Mesothelial cell of epicardium (in vitro differentiated cells): ENCODE measurements at places on chromosomes 4 and X. TPM values are rescaled to one million over a fixed set of nuclear protein-coding genes. Genes with fewer than 3 reads are reported as not detected.

DNA sequence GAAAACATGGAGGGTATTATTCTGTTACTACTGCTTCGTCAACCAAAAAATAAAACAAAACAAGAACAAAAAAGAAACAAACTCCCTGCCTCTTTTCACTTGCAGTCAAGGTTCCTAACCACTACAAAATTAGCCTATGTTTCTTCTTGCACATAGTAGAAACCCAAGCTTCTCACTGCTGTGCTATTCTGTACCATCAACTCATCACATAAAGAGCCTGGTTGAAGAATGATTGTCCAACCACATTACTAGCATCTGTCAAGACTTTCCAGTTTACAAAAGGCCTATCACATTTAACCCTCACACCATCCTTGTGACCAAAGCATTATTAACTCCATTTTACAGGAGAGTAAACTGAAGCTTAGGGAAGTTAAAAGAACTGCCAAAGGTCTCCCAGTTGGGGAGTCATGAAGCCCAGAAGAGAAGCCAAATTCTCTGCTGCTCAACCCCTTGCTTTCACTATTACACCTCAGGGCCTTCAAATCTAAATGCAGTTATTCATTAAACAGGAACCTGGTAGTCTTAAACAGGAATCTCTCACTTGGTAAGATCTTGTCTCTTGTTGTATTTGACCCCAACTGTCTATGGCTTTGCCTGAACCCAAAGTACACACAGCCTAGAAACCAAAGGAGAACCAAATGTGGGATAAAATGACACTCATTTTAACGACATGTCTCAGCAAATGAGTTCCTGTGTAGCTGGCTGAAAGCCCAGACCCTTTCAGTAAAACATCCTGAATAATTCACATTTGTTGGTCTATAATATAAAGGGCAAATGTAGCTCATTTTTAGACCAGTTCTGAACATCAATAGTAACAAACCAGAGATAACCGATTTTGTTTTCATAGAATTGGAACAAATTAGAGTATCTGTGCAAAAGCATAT is 8.6 kb downstream of the F9 start:
- H3K27ac ChIP-seq: no peak overlapping the region
- no peak for DNase-seq
- peaks cover 2% of the 10 kb centered on the region for H3K27me3 ChIP-seq
- no peak overlapping the region for H3K4me3 ChIP-seq

DNA sequence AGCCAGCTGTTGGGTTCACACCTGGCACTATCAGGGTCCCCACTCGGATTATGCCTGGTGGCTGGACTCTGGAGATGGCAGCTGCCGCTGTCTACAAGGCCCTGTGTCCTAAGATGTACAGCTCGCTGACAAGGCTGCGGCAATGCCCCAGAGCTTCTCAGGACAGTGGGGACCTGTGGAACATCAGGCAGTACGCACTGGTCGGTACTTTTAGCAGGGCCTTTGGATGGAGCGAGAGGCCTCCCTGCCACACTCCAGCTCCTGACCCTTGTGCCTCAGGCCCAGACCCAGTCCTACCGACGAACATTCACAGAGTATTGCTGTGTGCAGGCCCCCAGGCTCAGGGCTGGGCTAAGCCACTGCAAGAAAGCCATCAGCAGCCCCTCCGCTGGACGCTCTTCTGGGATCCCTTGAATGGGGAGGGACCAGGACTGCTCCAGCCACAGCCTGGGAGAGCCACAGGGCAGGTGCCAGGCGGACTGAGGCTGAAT is 45.7 kb upstream of the HMX1 start:
- DNase-seq: no peak
- H3K36me3 ChIP-seq: no peaks in the 10 kb centered on the region
- H3K4me3 ChIP-seq: no peak overlapping the region
- no peak overlapping the region for H3K27ac ChIP-seq
- peaks cover 42% of the 10 kb centered on the region for H3K27me3 ChIP-seq

GRCh38 chr4:1927675-1928074 is 56.5 kb downstream of the NSD2 start:
- no peak for DNase-seq
- no peak overlapping the region for H3K27ac ChIP-seq
- H3K4me1 ChIP-seq: peaks cover 4% of the 10 kb centered on the region
- peaks cover 22% of the 10 kb centered on the region for H3K36me3 ChIP-seq
- H3K4me3 ChIP-seq: no peak overlapping the region
- H3K27me3 ChIP-seq: no peaks in the 10 kb centered on the region

DNA sequence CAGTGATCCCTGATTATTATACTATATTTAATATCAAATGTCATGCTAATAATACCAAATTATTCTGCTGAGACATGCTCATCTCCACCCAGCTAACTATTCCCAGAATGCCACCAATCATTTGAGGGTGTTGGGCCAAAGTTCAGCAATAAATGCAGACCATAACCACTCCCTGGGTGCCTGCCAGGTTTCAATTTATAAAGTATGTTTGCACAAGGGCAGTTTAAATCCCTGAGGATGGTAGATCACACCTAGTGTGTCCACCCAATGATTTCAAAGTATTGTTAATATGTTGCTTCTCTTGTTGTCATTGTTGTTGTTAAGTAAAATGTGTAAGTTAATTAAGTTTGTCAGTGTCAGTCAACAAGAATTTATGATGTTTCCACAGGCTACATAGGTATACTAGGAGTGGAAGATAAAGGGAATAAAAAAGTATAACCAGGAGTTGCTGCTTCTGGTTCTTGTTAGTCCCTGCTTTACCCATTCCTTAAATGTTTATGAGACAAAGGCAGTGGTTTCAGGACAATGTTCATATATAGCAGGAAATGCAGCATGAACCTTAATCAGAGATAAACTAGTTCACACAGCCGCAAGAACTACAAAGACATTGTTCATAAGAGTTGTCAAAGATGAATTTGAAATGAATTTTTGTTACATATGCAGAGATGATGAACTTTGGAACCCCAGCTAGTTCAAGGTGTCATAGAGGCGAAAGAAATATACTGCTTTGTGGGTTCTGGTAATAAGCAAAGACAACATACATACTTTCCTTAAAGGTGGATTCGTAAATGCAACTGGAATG is 25.5 kb downstream of the HPGD start:
- H3K36me3 ChIP-seq: peaks cover 8% of the 10 kb centered on the region
- peaks cover 22% of the 10 kb centered on the region for H3K4me1 ChIP-seq
- DNase-seq: no peak
- H3K27ac ChIP-seq: peak overlapping the region; percentile 73
- H3K4me3 ChIP-seq: no peak overlapping the region
- no peaks in the 10 kb centered on the region for H3K27me3 ChIP-seq

- H3K27me3 ChIP-seq: no peaks in the 10 kb centered on the region
- no peak for DNase-seq
- H3K4me1 ChIP-seq: no peaks in the 10 kb centered on the region
- peaks cover 2% of the 10 kb centered on the region for H3K36me3 ChIP-seq
Observed at GRCh38 chr4:163142246-163142645, 24.4 kb downstream of the NAF1 start.

DNA sequence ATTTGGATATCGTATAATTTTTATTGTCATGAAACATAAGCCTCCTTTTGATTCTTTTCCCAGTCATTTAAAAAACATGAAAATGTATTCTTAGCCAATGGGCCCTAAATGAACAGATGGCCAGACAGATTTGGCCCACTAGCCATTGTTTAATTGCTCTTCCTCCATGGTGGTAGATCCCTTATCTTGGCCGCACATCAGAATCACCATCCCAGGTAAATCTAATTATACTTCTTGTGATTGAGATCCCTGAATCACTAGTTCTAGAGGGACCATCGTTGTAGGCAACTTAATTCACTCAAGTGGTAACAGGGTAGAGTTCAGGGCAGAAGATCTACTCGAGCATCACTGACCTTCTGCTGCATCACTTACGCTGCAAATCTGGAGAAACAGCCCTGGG is 24.1 kb upstream of the VCX3A start:
- H3K36me3 ChIP-seq: no peaks in the 10 kb centered on the region
- no peak overlapping the region for H3K4me3 ChIP-seq
- H3K27ac ChIP-seq: no peak overlapping the region

GRCh38 chr4:118905566-118905965 is 16.9 kb downstream of the SYNPO2 start:
- peaks cover 4% of the 10 kb centered on the region for H3K36me3 ChIP-seq
- DNase-seq: no peak
- no peak overlapping the region for H3K4me3 ChIP-seq
- H3K4me1 ChIP-seq: peaks cover 34% of the 10 kb centered on the region
- peak overlapping the region; percentile 95 for H3K27ac ChIP-seq

DNA sequence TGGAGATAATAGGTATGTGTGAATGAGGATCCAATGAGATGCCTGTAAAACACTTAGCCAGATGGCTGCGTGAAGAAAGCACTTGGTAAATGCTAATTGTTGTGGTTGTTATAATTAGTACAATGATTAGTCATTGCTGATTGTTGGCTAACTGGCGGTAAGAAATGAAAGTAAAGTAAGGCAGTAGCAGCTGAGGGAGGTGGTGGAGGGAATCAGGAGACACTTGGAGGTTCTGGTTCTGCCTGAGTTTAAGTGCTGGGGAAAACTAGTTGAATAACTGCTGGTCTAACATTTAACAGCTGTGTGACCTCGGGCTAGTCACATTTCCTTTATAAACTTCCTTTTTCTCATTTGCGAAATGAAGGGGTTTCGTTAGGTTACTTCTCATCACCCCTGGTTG is 30.9 kb downstream of the CD38 start:
- H3K27me3 ChIP-seq: no peaks in the 10 kb centered on the region
- H3K4me3 ChIP-seq: no peak overlapping the region
- no peak overlapping the region for H3K27ac ChIP-seq
- H3K4me1 ChIP-seq: peaks cover 11% of the 10 kb centered on the region

DNA sequence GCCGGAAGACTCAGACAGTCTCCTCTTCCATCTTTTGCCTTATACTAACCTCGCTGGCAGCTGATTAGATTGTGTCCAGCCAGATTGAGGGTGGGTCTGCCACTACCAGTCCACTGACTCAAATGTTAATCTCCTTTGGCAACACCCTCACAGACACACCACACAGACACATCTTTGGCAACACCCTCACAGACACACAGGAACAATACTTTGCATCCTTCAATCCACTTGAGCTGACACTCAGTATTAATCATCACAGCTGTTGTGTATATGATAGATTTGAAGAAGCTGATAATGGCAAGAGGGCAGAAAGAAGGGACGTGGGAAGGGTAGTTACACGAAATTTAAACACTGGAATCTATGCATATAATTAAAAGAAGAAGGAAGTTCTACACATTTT is 139.5 kb downstream of the ANKRD50 start:
- DNase-seq: no peak
- no peaks in the 10 kb centered on the region for H3K27me3 ChIP-seq
- H3K4me3 ChIP-seq: no peak overlapping the region
- H3K4me1 ChIP-seq: no peaks in the 10 kb centered on the region
- H3K36me3 ChIP-seq: peaks cover 9% of the 10 kb centered on the region

- H3K4me1 ChIP-seq: no peaks in the 10 kb centered on the region
- H3K4me3 ChIP-seq: no peak overlapping the region
- H3K36me3 ChIP-seq: no peaks in the 10 kb centered on the region
- DNase-seq: no peak
- H3K27ac ChIP-seq: no peak overlapping the region
Observed at GRCh38 chrX:40290517-40290916, 192.8 kb upstream of the BCOR start.

DNA sequence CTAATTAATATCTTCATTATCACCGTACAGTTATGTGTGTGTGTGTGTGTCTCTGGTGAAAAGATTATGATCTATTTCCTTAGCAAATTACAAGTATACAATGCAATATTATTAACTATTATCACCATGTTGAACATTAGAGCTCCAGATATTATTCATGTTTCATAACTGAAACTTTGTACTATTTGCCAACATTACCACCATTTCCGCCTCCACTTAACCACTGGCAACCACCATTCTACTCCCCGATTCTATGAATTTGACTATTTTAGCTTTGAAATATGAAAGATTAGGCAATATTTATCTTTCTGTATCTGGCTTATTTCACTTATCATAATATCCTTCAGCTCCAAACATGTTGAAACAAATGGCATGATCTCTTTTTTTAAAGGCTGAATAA is 717.9 kb downstream of the ARAP2 start:
- no peaks in the 10 kb centered on the region for H3K36me3 ChIP-seq
- H3K27me3 ChIP-seq: no peaks in the 10 kb centered on the region
- no peak for DNase-seq
- peaks cover 2% of the 10 kb centered on the region for H3K4me1 ChIP-seq

DNA sequence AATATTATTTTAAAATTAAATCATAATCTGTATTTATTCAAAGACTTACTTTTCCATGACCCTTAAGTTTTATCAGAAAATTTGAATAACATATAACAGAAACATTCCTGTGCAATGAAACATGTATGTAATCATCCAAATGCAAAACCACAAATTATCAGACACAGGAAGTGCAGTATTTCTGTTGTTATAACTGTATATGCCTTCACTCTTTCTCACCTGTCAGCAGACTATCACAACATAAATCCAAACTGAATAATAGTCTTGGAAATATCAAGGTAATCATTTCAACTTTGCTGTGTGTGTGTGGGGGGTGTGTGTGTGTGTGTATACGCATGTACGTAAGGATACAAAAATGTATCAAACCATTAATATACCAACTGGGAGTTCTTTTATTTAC is 285.9 kb downstream of the SLC7A11 start:
- H3K27me3 ChIP-seq: no peaks in the 10 kb centered on the region
- peaks cover 14% of the 10 kb centered on the region for H3K4me1 ChIP-seq
- no peak overlapping the region for H3K4me3 ChIP-seq
- DNase-seq: no peak

GRCh38 chr4:4776335-4776734 is 83.1 kb upstream of the MSX1 start:
- no peaks in the 10 kb centered on the region for H3K36me3 ChIP-seq
- H3K27me3 ChIP-seq: no peaks in the 10 kb centered on the region
- no peak for DNase-seq
- peaks cover 4% of the 10 kb centered on the region for H3K4me1 ChIP-seq
- H3K27ac ChIP-seq: no peak overlapping the region

DNA sequence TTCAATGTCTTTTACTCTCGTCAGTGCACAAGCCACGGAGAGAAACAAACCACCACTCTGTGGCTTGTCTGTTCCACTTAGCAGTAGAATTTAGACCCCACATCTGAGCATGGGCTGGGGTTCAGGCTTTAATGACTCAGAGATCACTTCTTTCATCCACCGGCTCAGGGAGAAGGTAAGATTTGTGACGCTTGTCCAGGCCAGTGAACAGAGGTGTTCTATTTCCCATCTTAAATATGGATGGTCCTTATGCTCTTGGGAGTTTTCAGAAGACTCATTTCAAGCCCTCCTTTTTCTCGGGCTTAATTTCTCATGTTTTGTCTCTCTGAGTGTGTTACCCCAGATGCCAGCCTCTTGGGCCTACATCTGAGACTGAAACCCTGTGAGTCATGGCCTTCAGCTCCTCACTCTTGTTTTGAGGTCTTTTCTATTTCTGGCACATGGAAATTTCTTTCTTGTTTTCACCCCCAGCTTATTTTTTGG is 127.4 kb upstream of the SFRP2 start:
- no peak for DNase-seq
- no peaks in the 10 kb centered on the region for H3K36me3 ChIP-seq
- H3K4me1 ChIP-seq: peaks cover 3% of the 10 kb centered on the region
- H3K27ac ChIP-seq: no peak overlapping the region
- H3K4me3 ChIP-seq: no peak overlapping the region

KANTR gene
- total RNA-seq: 26.2 to 31.5 TPM (median 29.0 TPM) in 3 replicates

PASD1 gene
- not detected in 3 replicates for total RNA-seq

ADH1A gene
- total RNA-seq: not detected in 3 replicates

MTNR1A gene
- 0.40 to 0.80 TPM (median 0.75 TPM) in 3 replicates for total RNA-seq

MAGEB4 gene
- not detected in 3 replicates for total RNA-seq

PPARGC1A gene
- total RNA-seq: 3.1 to 3.7 TPM (median 3.4 TPM) in 3 replicates

ZRSR2 gene
- 20.4 to 22.4 TPM (median 21.5 TPM) in 3 replicates for total RNA-seq

SRPX2 gene
- 13.7 to 16.2 TPM (median 15.1 TPM) in 3 replicates for total RNA-seq

XAGE1B gene
- not detected in 3 replicates for total RNA-seq
